Neural crest cell (in vitro differentiated cells): ENCODE measurements at places on chromosomes 5 and 9. TPM values are rescaled to one million over a fixed set of nuclear protein-coding genes. Genes with fewer than 3 reads are reported as not detected.

DNA sequence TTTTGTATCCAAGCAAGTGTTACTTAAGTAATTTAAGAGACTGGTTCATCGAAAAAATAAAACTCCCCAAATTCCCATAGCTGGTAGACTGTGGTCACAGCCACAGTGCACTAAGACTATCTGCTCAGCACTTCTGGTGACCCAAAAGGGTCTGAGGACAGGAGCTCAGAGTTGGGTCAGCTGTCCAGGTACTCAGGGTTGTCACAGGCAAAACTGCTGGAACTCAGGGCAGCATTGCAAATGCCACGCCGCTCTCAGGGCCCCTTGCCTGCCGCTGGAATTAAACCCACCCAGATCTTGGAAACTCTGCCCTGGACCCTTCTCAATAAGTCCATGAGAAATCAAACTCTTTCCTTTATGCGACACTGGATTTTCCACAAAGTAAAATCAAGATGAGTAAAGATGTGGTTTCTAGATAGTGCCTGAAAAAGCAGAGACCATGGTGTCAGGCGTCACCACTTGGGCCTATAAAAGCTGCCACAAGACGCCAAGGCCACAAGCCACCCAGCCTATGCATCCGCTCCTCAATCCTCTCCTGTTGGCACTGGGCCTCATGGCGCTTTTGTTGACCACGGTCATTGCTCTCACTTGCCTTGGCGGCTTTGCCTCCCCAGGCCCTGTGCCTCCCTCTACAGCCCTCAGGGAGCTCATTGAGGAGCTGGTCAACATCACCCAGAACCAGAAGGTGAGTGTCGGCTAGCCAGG lies at the start of gene IL13:
TSS of gene IL13 (plus strand) at position 498 of the 705 bp plus-strand sequence. CDS start at position 512, 14 bp downstream.
- no peak for DNase-seq

DNA sequence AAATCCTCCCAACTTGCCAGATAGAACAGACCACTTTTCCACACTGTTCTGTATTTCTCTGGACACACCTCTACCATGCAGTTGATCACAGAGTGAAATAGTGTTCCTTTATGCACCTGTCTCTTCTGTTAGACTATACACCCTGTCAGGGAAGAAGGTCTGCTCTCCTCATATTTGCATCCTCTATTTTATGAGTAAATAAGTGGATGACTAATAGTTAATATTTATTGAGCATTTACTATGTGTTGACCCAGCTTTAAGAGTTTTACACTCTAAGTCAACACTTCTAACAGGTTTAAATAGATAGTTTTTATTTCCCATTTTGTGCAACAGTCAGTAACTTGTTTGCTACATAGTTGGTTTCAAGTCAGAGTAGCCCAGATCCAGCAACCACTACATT lies 452.8 kb upstream of the MPDZ start:
- DNase-seq, result no peak

GRCh38 chr5:9533562-9534364 lies 12.1 kb downstream of the SEMA5A start:
- no peak for DNase-seq

DNA sequence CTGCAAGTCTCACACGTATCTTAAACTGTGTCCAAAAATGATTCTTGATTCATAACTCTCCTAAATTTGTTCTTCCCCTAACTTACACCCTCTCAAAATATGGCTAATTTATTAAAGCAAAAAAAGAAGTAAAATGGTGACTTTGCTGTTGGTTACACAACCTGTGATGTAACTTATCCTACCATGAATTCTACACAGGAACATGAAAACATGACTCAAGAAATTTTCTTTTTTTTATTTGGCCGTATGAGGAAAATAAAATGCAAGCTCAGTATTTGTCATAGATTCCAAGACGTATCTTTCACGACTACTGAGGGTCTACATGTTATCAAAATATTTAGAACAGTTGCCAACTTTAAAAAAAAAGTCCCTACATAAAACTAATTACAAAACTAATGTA lies 9.2 kb downstream of the LIFR start:
- no peak for DNase-seq

- no peak for DNase-seq
These were observed 368.6 kb upstream of the IRX2 start for GRCh38 chr5:3120028-3120427.

The TLE4 gene
- total RNA-seq, result 83.4 and 85.8 TPM in 2 replicates

DNA sequence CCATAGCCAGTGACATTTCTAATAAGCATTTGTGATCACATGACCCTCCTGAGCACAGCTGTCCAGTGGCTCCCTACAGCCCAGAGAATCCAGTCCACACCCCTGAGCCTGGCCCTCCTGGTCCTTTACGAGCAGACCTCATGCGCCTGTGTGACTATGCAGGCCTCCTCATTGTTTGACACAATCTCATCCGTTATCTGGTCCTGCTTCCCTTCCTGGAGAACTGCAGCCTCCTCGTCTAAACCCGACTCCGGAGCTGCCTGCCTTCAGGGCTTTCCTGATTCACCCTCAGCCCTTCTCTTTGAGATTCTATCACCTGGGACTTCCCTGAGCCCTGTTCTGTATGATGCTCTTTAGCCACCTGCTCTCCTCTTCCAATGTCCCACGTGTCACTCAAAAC lies 79.7 kb downstream of the GPR21 start:
- no peak for DNase-seq

DNA sequence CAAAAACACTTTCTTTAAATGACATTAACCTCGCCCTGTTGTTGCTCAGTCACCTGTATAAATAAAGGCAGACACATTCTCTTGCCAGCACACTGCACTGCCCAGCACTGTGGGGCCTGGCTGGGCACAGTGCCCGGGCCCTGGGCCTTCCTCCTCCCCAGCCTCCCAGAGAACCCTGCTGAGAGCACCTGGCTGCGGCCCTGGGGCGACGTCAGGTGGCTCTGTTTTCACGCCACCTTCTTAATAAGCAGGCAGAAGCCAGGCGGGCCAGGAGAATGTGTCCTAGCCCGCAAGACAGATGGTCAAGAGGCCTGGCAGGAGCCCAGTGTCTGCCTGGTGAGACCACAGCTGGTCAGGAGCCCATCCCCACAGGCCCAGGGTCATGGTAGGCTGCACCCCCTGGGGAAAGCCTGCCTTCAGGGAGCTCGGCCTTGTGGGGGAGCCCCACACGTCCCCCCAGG lies 8.2 kb upstream of the AGPAT2 start:
- DNase-seq, result no peak

GRCh38 chr9:124285903-124286291 lies 28.1 kb downstream of the NEK6 start:
- no peak for DNase-seq

The FREM1 gene
- total RNA-seq, result 57.5 and 57.7 TPM in 2 replicates

The BTNL8 gene
- not detected in 2 replicates for total RNA-seq

DNA sequence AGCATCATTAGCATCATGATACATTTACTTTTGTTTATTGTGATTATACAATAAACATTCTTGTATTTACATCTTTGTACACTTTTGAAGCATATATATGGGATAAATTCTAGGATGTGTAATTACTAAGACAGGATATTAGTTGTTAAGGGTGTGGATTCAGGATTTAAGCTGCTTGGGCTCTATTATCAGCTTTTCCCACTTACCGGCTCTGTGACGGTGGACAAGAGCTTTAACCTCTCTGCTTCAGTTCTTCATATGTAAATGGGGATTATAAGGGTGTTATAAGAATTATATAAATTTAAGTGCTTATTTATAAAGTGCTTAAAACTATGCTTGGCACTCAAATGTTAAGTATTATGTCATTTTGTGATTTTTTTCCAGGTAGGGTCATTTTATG lies 131.1 kb downstream of the FER start:
- DNase-seq, result no peak

GRCh38 chr5:156522651-156523529 lies 195.9 kb downstream of the SGCD start:
- no peak for DNase-seq

GRCh38 chr5:158845941-158846340 lies 253.8 kb downstream of the EBF1 start:
- DNase-seq, result no peak

GRCh38 chr9:126628969-126629674 lies 15.4 kb downstream of the LMX1B start:
- DNase-seq, result no peak

The GRIN1 gene
- total RNA-seq, result 0.14 and 0.44 TPM in 2 replicates

DNA sequence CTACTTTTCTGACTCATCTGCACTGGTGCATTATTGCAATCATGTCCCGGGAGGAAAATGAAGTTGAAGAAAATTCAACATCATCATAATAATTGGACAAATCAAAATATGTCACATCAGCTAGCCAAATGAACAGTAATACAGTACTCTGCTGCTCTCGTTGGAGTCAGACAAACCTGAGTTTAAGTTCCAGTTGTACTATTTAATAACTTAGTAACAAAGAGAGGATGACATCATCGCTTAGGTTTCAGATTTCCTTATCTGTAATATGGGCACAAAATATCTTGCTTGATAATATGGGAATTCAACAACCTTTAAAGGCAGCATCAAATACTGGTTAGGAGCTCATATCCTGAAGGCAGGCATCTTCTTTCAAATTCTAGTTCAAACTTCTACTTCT lies 1248.9 kb upstream of the ACO1 start:
- DNase-seq, result no peak

The TSC1 gene
- 50.9 and 57.4 TPM in 2 replicates for total RNA-seq

The IL13 gene
- not detected in 2 replicates for total RNA-seq

The PIP5K1B gene
- total RNA-seq, result 5.9 and 6.5 TPM in 2 replicates

DNA sequence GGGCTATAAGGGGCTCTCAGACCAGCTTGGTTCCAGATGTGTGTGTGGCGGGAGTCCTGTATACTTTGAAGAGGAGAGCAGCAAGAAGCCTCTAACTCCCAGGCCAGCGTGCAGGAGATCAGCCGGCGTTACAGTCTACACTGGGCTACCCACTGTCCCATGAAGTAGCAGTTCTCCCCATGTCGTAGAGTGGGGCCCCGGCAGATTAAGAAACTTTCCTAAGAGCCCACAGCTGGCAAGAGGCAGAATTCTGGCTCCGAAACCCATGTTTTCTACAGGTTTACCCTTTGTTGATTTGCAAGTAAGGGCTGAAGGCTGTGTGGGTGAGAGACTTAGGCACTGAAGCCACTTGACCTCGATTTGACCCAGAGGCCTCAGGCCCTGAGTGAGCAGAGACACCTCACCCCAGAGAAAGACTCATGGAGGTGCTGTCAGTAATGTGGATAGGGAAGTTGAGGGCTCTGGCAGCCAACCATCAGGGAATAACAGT lies 881 bp upstream of the B4GALT1 start:
- DNase-seq, result no peak

DNA sequence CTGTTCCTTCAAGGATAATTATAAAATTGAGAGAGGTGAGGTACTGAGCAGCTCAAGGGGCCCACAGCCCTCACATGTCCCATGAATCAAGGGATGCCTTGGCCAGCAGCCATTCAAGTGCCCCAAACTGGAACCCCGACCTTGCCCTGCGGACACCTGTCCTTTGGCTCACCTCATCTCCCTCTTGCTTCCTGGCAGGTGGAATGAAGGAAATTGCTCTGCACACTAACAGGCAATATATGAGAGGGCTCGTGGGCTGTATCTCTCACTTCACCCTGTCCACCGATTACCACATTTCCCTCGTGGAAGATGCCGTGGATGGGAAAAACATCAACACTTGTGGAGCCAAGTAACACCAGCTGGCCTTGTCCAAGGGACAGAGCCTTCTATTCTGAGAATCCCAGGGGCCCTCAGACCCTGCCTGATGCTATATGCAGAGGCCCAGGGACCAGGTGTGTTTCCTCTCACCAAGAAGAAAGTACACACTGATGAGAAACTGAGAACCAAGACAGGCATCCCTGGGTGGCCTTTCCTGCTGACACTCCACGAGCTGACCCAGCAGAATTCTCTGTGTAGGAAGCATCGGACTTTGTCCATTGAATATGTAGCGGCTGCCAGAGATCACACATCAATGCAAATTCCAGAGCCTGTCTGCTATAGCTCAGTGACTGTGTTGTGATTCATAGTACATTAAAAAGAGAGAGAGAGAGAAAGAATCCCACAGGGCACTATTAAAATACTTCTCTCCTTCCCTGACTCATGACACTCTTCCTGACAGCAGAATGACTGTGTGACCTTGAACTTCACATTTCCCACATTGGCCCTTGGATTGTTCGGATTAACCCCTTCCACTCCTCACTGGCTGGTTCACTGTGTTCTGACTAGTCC lies 92.6 kb downstream of the LIFR start:
- DNase-seq, result no peak

GRCh38 chr9:74096420-74096819 lies 400.7 kb upstream of the RORB start:
- DNase-seq, result no peak

The ARL14EPL gene
- not detected in 2 replicates for total RNA-seq

DNA sequence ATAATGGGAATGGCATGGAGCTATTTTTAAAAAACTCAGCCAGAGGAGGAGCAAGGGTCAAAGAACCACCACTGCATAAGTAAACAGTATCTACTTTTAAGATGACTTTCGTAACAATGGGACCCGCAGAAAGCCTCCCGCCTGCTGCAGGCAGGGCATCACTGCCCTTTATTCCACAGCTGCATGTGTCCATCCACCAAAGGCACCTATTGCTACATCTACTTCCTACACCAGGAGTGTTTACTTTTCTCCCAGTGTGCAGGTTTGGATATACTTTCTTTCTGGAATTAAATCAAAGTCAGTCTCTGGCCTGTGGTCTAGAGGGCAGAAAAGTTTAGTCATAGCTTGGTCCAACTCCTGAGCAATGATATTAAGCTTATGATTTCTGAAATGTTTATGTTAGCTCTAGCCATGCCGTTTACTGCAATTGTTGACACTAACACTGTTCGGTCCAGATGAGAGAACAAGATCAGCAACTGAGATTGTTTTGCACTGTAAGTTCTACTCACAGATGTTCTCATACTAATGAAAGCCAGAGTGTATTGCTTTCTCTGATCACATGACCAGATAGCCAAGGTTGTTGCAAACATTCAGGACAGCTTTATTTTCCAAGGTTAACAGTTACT lies 391.5 kb downstream of the FGF10 start:
- no peak for DNase-seq

DNA sequence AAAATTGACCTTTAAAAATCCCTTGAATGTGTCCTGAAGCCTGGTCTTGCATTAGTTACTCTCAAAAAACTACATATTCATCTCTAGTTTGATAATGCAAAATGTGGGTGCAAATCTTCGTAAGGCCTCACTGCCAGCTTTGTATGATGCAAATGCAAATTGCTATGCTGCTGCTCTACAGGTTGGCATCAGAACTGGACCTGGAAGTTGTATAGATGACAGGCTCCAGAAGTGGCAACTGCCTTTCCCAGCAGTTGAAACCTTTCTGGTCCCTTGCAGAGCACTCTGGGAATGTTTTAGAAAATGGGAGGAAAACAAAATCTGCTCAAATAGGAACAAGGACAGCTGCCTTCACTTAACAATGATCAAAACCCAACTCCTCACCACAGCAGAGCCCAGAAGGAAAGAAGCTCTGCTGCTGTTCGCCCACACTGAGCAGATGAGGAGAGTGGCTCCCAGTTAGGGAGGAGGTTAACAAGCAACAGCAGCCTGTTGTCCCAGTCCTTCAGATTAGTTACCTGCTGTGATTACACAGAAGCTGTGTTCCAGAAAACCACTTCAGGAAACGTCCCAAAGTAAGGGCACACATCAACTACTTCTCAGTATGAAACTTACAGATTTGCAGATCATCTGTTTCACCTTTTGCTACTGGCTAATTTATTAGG lies 93.5 kb downstream of the PLPP1 start:
- no peak for DNase-seq

The KIF12 gene
- total RNA-seq, result not detected in 2 replicates

- DNase-seq, result no peak
These were observed 198.7 kb downstream of the VPS13A start for GRCh38 chr9:77375956-77376532.
